Stimulated activated CD4-positive, alpha-beta T cell treated with anti-CD3 and anti-CD28 coated beads, Interleukin-15, amount 100 ng/mL, for 48 hours (primary cell): ENCODE measurements at places on chromosomes 5 and 9.

DNA sequence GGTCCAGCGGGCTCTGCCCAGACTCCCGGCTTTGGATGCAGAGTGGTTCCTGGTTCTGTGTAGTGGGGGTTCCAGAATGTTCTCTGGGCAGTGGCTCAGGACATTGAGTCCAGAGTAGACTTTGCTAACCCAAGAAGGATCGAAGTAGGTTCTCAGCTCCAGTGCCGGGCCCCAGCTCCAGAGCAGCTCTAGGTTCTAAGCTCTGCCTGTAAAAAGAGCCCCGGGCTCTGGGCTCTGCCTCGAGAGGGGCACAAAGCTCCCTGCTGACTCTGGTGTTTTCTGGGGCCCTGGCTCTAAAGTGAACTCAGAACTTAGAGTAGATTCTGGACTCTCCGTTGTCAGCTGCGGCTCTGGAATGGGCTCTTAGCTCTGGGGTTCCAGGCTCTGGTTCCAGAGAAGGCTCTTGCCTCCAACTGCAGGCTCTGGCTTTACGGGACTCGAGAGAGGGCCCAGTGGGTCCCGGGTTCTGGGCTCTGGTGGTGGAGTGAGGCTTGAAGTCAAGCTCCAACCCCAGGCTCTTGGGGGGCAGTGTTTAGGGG lies 414 bp downstream of the WDR38 start:
- DNase-seq = no peak

DNA sequence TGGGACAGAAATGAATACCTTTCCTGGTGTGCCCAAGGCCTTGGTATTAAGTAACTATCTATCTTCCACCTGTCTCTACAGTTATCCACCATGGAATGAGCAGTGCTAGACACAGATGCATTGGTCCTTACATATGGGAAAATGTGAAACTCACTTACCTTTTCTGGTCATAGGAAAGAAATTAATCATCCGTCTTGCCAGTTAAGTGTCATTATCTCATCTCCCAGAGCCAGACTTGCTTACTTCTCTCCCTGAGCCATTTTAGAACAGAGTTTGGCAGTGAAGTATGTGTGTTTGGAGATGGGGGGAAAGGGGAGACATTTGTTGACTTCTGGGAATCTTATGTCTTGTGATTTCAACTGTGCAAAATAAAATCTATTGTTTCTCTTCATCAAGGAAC lies 1211.0 kb upstream of the CDH6 start:
- no peak for DNase-seq

GRCh38 chr5:84430863-84431663 lies 46.4 kb upstream of the EDIL3 start:
- DNase-seq = no peak

DNA sequence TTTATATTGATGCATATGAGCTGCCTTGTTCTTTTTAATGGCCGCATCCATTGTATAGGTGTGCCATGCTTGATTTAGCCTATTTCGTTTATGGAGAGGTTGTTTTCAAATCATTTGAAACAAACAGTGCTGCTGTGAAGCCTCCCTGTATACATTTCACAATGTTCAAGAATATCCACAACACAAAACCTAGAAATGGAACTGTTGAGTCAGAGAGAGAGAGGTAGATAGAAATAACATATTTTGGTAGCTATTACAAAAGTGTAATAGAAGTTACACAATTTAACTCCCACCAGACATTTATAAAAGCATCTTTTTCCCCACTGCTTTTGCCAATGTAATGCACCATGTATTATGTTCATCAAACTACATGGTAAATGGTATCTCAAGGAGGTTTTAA lies 82.0 kb downstream of the FRMD3 start:
- DNase-seq = no peak

GRCh38 chr5:122607818-122608217 lies 167.1 kb upstream of the SNX2 start:
- no peak for DNase-seq

DNA sequence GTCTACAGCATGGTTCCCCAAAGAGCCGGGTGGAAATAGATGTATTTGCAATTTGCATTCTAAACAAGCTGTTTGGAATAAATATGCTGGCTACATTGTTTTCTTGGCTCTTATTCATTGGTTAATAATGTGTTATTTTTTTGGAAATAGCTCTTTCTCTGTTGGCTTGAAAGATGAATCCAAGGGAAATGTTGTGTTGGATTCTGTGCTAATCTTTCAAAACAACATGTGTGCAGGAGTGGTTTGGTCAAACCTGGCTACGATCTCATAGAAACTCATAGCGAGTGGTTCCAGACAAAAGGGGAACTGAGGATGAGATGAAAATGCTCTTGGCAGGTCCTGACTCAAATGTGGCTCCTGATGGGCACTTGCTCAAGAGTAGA lies 63.7 kb upstream of the CXCL14 start:
- no peak for DNase-seq

GRCh38 chr9:137256856-137257255 lies 1.7 kb downstream of the NELFB start:
- DNase-seq = no peak
